ENCODE measurements at places on chromosomes 12 and 14.

DNA sequence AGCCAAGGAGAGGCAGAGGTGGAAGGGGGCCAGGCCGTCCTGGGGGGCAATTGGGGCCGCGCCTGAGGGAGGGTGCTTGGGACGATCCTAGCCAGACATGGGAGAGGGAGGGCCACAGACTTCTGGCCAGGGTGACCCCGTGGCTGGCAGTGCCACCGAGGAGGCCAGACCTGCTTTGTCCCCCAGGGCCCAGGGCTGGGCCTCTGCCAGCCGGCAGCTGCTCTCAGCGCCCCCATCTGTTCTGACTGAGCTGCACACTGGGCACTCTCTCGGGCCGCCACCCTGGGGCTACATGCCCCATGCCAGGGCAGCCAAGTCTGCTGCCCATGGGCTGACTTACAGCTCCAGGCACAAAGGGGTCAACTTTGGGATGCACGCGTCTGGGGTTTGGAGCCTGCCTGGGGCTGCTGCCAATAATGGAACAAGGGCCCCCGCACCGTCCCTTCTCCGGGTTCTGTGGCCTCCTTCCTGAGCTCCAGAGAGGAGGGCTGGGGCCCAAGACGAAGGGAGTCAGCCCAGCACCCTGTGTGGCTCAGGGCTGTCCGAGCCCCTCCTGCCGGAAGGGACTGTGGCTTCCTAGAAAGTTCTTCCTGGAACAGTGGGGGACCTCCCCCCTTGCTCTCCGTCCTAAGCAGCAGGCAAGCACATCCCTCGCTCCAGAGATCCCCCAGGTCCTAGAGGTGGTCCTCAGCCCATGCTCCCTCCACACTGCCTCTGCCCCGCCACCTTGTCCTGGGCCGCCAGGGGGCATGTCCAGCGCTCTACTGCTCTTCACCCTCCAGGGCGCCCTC, 1.1 kb downstream of the ADSS1 start:
- no peak for DNase-seq

- peak; percentile 88 for DNase-seq
Observed at GRCh38 chr14:24941719-24942118, 108.2 kb downstream of the STXBP6 start.

GRCh38 chr14:55398679-55399078, 13.0 kb downstream of the ATG14 start:
- peak; percentile 22 for DNase-seq

DNA sequence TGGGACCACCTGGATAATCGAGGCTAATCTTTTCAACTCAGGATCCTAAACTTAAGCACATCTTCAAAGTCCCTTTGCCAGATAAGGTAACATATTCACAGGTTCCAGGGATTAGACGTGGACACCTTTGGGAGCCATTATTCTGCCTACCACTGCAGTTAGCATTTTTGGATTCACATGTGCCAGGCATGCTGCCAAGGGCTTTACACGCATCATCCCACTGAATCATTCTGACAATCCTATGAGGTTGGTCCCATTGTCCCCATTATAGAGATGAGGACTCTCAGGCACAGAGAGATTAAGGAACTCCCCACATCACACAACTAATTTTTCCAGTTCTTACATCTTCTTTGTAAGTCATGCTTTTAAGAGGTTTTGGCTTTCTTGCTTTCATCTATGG, 34.5 kb downstream of the RTN1 start:
- no peak for DNase-seq

DNA sequence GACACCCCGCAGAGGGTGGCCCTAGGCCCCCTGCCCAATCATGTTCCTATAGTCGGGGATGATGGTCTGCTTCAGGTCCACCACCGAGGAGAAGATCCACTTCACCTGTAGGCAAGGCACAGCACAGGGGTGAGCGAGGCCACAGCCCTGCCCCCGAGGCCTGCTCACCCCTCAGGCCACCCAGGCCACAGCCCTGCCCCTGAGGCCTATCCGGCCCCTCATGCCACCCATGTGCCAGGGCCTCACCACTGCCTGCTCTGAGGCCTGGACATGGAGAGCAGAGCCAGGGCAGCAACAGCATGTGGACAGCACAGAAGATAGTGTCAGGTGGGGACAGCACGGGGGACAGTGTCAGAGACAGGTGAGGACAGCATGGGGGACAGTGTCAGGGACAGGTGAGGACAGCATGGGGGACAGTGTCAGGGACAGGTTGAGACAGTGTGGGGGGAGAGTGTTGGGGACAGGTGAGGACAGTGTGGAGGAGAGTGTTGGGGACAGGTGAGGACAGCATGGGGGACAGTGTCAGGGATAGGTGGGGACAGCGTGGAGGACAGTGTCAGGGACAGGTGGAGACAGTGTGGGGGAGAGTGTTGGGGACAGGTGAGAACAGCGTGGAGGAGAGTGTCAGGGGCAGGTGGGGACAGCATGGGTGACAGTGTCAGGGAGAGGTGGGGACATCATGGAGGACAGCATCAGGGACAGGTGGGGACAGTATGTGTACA, 239.7 kb downstream of the TMEM121 start:
- DNase-seq = no peak

DNA sequence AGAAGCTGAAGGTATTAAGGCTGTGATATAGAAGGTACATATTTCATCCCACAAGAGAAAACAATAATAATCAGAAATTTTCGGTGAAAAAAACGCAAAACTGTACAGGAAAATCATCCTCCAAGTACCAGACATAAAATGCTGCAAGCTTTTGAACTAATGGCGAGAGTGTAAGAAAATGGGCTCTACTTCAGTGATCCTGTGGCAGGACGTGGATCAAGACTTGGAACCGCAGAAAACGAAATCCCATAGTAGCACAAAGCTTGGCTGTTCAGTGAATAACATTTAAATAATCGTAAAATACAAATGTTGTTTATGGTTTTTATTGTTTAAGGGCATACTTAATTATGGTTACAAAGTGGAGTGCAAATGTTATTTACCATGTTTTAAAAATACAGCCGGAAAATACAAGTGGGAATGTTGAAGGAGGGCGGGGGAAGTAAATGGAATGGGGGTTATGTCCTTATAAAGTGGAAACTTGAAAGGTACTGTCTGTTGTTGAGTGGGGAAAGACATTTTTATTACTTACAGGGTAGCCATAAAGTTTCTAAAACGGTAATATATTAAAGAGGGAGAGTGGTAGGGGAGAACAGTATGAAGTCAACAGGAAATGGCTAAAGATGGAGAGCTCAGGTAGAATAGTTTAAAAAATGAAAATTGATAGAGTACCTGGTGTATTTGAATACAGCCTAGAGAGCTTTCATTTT, 1.1 kb downstream of the SMIM10L1 start:
- DNase-seq = no peak

- no peak for DNase-seq
Observed at GRCh38 chr12:58916921-58917511, 3.3 kb downstream of the LRIG3 start.

DNA sequence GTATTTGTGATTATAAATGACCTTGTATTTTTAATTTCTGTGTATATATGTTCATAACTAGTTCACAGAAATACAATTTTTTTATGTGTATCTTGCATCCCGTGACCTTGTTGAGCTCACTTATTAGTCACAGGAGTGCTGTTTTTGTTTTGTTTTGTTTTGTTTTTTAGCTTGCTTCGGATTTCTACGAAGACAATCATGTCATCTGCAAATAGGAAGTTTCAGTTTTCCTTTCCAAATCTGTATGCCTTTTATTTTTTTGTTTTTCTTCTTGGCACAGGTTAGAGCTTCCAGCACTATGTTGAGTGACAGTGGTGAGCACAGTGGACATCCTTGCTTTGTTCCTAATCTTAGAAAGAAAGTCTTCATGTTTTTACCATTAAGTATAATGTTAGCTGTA, 229.2 kb upstream of the GARIN6 start:
- no peak for DNase-seq

DNA sequence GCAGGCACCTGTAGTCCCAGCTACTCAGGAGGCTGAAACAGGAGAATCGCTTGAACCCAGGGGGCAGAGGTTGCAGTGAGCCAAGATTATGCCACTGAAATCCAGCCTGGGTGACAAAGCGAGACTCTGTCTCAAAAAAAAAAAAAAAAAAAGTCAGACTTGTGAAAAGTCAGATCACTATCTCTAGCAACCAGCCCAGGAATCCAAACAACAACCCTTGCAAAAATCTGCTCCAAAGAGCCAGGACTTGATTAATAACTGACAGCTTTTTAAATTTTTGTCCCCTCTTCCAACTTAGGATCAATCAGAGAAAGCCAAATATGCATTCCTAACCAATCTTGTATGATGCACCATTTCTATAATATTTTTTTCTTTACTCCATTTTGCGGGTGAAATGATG, 7.7 kb upstream of the NFATC4 start:
- no peak for DNase-seq

GRCh38 chr14:68885226-68886108, 92.6 kb upstream of the ZFP36L1 start:
- DNase-seq = no peak

DNA sequence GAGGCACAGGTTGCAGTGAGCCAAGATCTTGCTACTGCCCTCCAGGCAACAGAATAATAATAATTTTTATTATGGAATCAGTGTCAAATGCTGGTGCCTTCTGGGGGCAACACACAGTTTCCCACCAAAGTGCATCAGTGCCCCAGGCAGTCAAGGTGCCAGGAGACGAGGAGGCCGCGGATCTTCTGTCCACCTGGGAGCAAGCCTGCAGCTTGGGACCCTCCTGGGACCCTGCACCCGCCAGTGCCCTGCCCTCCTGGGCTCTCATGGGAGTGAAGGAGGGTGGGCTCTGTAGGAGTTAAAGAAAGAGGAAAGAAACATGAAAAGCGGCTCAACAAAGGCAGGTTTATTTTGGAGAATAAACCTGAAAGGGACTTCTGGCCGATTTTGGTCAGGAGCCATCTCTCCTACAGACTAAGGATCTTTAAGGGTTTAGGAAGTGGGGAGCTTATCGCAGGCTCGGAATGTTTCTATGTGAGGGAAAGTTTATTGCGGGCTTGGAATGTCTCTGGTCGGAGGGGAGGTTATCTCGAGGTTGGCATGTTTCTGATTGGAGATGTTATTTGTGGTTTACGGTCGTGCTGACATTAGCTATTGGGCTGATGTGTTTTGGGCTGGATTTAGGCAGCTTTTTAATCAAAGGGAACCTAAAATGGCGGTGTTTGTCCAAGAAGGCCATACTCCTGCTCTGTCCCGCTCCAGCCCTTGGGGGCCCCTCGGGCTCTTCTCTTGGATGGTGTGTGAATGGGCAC, 1.1 kb upstream of the ASPG start:
- DNase-seq = no peak

GRCh38 chr12:47975036-47975620, 11.7 kb downstream of the TMEM106C start:
- DNase-seq = no peak

DNA sequence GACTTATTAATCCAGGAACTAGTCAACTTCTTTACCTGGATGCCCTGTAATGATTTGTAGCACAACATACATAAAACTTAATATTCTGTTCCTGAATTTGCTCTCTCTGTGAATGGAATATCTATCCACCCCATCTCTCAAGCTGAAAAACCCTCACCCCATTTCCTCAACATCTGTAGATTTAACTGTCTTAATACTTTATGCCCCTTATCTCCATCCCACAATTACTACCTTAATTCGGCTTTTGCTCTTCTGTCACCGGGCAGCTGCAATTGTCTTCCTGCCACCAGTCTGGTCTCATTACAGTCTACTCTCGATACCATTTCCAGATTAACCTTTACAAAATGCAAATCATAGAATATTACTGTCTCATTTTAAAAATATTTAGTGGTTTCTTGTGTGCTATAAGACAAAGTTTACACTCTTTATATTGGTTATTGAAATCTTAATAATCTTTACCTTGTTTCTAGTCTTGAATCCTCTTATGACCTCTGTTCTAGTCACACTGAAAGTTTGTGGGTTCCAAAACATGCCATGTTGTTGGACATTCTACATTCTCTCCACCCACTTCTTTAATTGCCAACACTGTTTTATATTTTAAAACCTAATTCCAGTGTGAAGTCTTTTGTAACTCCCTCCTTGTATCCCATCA, 347.3 kb downstream of the RAD51B start:
- DNase-seq = no peak

DNA sequence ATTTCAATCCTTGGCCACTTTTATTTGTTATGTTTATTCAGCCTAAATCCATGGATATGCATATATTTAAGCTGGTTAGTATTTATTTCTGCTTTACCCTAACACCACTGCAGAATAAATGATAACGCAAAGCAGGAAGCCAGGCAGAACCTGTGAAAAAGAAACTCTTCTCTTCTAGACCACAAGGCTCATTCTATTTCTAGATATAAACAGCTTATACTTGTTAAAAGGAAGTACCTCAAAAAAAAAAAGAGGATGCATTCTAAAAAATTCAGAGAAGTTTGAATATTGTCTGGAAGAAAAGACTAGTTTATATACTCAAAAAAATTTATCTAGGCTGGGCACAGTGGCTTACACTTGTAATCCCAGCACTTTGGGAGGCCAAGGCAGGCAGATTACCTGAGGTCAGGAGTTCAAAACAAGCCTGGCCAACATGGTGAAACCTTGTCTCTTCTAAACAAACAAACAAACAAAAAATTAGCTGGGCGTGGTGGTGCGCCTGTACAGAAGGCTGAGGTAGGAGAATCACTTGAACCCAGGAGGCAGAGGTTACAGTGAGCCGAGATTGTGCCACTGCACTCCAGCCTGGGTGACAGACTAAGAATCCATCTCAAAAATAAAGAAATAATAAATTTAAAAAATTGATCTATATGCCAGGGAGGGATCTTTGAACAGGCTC, 55.8 kb downstream of the GALNT4 start:
- no peak for DNase-seq

GRCh38 chr12:115394496-115395220, 710.7 kb upstream of the TBX3 start:
- DNase-seq = no peak

GRCh38 chr14:26598081-26598671, 343 bp upstream of the NOVA1 start:
- peak; percentile 86 for DNase-seq
